ENCODE measurements at places on chromosomes 11 and 22.

DNA sequence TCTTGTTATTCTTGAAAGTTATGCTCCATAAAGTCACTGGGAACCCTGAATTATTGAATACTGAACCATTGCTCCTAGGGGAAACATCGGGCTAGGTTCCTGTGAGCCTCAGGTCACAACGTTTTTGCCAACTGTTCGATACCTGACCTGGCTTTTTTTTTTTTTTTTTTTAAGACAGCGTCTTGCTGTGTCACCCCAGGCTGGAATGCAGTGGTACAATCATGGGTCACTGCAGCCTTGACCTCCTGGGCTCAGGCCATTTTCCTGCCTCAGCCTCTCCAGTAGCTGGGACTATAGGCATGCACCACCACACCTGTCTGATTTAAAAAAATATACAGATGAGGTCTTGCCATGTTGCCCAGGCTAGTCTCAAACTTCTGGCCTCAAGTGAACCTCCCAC lies 22.5 kb downstream of the LRP5 start:
- DNase-seq: no peak

GRCh38 chr22:50226063-50226874 lies 18.6 kb downstream of the TUBGCP6 start:
- DNase-seq: no peak

- no peak for DNase-seq
Measured at GRCh38 chr22:43798492-43798891, 13.6 kb downstream of the EFCAB6 start.

- DNase-seq: no peak
Measured at GRCh38 chr11:85385547-85385946, 241.6 kb downstream of the DLG2 start.

DNA sequence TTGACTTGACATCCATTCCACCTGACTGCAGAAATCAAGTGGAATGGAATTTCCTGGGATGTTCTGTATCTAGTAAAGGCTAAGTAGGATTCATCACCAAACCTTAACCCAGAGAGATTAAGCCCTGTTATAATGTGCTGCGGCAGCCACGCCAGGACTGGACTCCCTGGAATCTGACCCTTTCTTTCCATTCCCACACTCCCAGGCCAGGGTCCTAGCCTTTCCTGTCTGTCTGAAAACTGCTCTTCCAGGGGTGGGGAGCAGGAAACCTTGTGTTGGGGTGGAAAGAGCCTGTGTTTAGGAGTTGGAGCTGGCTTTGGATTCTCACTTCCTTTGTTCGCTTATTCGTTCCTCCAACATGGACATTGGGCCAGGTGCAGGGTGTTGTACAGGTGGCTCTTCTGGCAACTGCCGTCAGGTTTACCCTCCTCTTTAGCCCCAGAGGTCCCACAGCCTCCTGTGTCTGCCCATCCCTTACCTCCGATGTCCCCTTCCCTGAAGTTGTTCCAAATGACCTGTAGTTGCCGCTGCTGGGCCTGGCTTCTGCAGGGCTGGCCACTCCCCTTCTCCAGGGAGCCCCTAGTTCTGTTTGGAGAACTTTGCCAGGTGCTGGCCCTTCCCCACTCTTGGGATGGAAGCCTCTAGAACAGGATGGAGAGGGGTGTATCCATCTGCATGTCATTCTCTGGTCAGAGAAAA lies 20.5 kb upstream of the PARVB start:
- no peak for DNase-seq

DNA sequence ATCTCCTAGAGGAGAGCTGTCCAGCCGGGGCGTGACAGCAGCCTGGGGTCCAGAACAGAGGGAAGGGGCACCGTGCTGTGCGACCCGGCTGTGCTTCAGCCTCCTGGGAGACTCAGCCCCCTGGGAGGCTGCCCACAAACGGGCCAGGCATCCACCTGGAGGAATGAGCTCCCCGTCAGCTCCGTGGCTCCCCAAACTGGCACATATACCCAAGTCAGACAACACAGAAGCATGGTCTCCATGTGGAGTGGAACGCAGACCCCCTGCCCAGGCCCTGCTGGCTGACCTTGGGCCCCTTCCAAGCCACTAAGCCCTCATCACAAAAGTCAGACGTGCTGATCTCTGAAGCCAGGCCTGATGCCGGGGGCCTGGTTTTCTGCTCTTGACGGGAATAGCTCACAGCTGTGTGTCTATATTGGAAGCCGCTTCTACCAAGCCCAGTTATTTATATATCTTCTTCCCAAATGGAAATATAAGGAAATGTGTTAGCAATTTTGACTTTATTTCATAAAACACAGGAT lies 91.7 kb downstream of the BRD1 start:
- DNase-seq: no peak

DNA sequence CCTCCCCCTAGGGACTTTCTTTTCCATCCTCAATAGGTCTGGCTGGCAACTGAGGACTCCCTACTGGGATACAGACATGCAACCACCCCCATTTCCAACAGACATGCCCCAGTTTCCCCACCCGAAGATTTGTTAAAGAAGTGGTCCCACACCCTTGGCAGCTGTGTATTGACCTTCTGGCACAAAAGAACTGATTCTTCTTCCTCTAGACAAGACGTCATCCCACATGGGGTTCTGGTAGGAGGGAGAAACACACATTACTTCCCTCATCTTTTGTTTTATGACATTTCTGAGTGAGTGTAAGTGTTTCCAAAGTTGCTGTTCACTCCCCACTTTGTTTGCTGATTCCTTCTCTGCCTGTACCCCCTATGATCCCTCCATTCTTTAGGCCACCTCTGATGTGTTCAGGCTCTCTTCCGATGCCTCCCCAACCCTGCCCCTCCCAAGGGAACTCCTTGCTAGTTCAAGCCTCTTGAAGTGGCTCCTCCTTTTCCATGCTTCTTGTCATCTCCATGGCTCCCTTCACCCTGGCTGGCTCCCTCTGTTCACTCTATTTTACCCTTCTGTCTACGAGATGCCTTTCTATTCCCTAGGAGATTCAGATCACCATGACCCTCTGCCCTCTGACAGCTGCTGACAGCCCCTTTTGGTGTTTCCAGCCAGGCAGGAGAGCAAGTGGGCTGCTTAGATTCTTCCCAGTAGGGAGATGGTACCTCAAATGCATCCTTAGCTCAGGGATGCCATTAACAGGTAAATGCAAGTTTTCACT lies 4.3 kb downstream of the KIRREL3 start:
- DNase-seq: no peak

DNA sequence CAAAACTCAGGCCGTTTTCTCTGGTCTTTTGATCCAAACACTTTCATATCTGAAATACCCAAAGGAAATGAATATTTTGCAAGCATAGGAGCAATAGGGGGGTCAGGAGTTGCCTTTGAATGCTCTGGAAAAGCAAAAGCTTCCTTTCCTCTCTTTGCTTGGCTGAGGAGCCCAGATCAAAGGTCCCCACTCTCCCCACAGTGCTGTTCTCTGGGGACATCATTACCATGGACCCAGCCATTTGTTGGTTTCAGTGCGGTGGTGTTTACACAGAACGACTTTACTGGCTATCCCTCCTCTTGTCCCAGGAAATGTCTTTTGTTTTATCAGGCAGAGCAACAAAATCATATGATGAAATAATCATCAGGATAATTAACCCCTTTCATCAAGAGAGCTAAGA lies 1089.1 kb downstream of the TBC1D22A start:
- DNase-seq: no peak

GRCh38 chr22:22810018-22810427 lies 77.6 kb upstream of the IGLL5 start:
- peak; percentile 68 for DNase-seq

DNA sequence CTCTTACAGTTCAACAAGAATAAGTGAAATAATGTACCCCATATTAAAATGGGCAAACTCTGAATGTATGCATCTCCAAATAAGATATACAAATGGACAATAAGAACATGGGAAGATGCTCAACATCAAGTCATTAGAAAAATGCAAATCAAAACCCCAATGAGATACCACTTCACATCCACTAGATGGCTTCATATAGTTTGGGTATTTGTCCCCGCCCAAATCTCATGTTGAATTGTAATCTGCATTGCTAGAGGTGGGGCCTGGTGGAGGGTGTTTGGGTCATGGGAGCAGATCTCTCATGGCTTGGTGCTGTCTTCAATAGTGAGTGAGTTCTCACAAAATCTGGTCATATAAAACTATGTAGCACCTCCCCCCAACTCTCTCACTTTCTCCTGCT lies 5.7 kb downstream of the MPZL2 start:
- no peak for DNase-seq

- no peak for DNase-seq
Measured at GRCh38 chr11:68974421-68975194, 6.2 kb downstream of the MRGPRD start.

DNA sequence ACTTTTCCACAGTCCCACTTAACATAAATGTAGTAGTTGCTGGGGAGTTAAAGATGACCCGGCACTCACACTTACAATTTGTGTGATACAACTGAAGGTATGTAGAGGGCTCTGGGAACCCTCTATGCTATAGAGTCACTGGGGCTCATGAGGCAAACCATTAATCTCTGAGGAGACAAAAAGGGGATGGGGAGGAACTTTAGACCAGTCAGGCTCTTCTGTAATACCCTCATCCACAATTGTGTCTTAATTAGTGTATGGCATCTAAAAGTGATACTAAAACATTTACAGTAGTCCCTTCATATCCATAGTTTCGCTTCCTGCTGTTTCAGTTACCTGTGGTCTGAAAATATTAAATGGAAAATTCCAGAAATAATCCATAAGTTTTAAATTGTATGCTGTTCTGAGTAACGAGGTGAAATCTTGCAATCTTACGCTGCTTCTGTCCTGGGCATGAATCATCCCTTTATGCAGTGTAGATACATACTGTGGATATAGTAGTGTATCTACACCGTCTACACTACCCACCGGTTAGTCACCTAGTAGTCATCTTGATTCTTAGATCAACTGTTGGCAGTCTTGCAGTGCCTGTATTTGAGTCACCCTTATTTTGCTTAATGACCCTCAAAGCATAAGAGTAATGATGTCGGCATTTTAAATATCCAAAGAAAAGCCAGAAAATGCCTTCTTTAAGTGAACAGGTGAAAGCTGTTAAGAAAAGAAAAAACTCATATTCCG lies 12.2 kb downstream of the CBL start:
- no peak for DNase-seq

- no peak for DNase-seq
Measured at GRCh38 chr22:31343235-31344191, 2.6 kb downstream of the PATZ1 start.

DNA sequence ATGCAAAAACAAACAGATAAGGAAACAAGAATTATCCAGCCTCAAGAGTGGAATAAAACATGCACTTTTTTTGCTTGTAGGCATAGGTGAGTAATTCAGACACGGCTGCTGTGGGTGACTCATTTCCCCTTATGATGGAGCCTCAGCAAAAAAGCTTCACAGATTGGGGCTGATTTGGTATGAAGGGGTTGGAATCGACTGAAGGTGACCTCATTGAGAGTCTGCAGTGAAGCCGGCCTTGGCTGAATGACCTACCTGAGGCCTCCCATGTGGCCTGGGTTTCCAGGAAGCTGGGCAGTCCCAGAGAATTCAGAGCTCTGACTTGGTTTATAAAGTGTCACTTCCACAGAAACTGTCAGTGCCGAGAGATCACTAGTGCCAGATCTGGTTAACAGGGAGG lies 34.2 kb upstream of the VPREB1 start:
- DNase-seq: peak; percentile 12

GRCh38 chr11:61082931-61083531 lies 19.3 kb upstream of the CD5 start:
- no peak for DNase-seq

DNA sequence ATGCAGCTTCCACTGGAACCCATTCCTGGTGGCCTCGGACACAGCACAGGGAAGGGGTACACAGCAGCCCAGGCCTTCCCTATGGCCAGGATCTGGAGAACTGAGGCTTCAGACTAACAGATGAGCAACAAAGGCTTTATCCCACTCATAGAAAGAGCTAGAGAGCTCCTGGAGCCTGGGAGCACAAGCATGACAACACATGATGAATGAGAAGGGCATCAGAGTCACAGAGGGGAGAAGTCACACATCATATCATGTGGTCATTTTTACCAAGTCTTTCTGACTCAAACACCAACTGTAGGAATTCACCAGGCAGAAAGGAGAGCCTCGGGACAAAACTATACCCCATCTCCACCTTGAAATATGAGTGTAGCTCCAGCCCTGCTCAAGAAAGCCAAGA lies 43.2 kb downstream of the NRXN2 start:
- DNase-seq: no peak

DNA sequence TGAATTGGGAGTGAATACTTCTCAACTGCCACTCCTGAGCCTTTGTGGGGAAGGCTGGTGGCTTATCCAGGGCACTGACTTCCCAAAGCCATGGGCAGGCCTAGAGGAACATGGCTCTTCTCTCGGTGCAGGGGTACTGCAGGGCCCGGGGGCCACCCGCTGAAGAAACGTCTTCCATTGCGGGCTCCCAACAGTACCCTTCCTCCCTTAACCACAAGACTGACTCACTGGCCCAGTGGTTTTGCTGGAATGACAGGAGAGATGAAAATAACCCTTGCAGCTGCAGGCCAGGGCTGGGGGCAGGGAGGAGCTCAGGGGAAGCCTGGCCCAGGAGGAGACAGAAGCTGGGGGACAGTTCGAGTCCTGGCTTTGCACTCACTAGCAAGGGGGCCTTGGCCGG lies 13.5 kb downstream of the TXN2 start:
- no peak for DNase-seq

- DNase-seq: no peak
Measured at GRCh38 chr11:32610797-32611352, 27.2 kb downstream of the EIF3M start.

- no peak for DNase-seq
Measured at GRCh38 chr22:30370641-30371230, 13.9 kb downstream of the CCDC157 start.

DNA sequence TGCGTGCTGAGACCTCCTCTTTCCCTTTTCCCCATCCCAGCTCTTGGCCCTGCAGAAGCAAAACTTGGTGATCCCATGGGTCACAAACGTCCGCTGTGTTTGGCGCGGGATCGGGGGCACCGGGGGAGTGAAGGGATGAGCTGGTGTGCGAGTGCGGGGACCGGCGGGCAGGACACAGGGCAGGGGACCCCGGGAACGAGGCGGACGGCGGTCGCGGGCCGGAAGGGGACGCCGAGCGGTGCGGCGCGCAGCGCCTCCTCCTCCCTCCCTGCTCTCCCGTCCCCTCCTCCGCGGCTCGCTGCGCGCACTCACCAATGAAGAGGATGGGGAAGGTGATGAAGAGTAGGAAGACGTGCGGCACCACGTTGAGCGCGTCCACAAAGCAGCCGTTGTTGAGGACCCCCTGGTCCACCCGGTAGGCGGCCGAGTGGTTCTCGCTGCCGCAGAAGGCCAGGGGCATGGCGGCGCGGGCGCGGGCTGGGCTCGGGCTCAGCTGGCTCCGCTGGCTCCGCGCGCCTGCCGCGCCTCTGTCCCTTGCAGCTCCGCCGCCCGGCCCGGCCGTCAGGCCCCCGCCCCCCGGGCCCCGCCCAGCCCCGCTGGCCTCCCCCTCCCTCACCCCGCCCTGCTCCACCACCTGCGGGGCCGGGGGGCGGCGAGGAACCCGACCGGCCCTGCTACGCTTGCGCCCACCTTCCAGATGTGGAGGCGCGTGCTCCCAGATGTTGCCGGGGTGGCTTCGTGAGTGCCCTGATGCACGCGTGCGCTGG lies at the start of gene ABCC8:
Gene ABCC8 (minus strand): TSS at position 529 of the 767 bp plus-strand sequence. CDS start 69 bp downstream, at position 460.
- DNase-seq: no peak

- no peak for DNase-seq
Measured at GRCh38 chr11:14764179-14764578, 120.6 kb downstream of the PDE3B start.

GRCh38 chr11:105619556-105619955 lies 9.7 kb downstream of the GRIA4 start:
- DNase-seq: no peak
